ENCODE measurements at places on chromosomes 3 and 15. TPM values are rescaled to one million over a fixed set of nuclear protein-coding genes. Genes with fewer than 3 reads are reported as not detected.

PP2D1 gene
- polyA plus RNA-seq, result 0.36 TPM

ADIPOQ gene
- 0.03 TPM for polyA plus RNA-seq

CAMK1 gene
- polyA plus RNA-seq, result 22.8 TPM

HTR3E gene
- not detected for polyA plus RNA-seq

PDIA5 gene
- polyA plus RNA-seq, result 25.9 TPM

HIGD2B gene
- not detected for polyA plus RNA-seq

SHISA5 gene
- polyA plus RNA-seq, result 101 TPM

DNA sequence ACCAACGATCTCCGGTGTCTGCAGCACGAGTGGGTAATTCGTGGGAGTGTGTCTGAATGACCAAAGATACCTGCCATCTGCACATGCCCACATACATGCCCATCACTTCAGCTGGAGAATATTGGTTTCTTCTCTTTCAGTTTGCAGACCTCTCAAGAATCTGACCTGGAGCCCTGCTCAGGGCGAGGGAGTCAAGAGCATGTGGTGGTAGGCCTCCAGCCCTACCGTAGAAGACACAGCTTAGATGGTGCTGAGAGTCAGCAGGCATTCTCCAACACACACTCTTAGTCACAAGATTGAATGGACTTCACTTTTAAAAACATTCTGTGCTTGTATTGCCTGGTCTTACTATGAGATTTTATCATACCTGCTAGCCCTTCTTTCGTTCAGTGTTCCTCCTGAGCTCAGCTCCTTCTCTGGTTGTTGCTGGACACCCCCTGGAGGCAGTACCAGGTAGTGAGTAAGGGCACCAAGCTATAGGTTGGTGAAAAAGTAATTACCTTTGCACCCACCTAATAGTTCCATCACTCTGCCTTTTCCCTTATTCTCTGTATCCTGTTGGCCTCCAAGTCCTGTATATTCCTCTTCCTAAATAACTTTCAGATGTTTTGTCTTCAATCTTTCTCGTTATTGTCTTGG, 252.0 kb downstream of the CACNA2D3 start:
- DNase-seq, result no peak

GRCh38 chr3:171387062-171387461, 73.1 kb downstream of the TNIK start:
- no peak for DNase-seq

- DNase-seq, result no peak
These were observed 4.4 kb downstream of the TMOD2 start for GRCh38 chr15:51755790-51756189.

- DNase-seq, result no peak
These were observed 245.6 kb upstream of the PEX5L start for GRCh38 chr3:180282386-180282785.

DNA sequence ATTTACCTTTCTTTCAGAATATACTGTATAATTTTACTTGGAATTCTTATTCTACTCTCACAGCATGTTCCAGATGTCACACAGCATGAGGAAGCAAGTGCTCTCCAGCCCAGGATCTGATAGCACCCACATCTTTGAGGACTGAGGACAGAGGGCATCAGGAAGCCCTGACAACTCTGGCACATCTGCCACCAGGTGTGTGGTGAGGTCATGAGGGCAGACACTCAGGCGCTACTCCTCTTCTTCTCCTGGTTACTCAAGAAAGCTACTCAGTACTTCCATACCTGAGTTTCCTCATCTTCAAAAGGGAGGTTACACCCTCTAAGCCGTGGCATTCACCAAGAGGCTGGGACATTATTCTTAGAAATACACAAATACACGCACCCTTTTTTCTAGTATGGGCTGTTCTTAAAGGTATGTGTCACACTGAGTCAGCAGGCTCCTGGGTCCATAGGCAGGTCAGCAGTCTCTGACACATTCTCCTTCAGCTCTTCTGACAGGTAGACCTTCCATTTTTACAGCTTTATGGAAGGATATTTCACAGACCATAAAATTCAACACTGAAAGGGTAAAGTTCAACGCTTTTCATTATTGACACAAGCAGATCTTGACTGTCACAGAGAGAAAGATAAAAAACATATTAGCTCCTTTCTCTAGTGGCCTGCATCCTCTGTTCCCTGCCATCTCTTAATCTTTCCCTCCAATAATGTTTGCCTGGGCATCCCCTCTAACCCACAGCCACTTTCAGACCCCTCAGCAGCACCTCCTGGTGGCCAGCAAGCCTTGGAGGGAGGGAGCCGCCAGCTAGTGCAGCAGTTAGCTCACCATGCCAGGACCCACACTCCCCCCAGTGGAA, 103.2 kb upstream of the TJP1 start:
- DNase-seq, result peak; percentile 67

GRCh38 chr15:34804113-34804512, 8.8 kb upstream of the ACTC1 start:
- no peak for DNase-seq

DNA sequence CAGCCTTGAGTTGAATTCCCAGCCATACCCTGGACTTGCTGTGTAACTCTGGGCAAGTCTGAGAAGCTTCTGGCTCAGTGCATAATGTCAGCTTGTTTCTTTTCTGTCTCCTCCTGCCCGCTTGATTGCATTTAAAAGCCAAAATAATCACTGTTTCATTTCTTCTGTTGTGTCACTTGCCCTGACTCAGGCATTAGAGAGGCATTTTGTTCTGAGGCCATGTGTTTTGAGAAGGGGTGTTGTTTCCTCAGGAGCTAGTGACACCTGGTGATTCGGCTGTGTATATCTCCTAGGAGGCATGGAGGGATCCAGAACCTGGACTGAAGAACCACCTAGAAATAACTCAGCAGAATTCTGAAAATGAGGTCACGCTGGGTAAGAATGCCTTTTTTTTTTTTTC, 16.0 kb downstream of the WDR73 start:
- DNase-seq, result no peak

GRCh38 chr15:72044956-72045355, 73.0 kb downstream of the MYO9A start:
- no peak for DNase-seq

- peak; percentile 69 for DNase-seq
These were observed 316.3 kb downstream of the OXSM start for GRCh38 chr3:26106228-26106627.

DNA sequence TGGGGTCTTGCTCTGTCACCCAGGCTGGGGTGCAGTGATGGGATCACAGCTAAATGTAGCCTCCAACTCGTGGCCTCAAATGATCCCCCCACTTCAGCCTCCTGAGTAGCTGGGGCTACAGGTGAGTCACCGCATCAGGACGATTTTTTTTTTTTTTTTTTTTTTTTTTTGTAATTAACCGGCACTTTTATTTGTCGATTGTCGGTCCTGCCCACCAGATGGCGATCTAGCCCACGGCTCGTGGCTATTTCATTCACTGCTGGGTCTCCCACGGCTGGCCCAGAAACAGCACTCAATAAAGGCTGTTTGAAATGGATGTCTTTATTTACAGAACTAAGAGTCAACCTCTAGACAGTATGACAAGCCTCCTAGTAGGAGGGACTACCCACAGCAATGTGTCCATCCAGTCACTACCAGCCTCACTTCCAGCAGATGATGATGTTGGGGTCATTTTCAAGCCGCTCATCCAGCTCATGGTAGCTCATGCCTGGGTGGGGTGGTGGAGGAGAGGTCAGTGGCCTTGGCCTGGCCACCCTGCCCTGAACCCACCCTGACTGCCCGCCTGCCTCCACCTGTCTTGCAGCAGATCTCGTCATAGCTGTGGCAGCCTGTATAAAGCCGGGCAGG, 1.8 kb upstream of the ZMYND10 start:
- no peak for DNase-seq

DNA sequence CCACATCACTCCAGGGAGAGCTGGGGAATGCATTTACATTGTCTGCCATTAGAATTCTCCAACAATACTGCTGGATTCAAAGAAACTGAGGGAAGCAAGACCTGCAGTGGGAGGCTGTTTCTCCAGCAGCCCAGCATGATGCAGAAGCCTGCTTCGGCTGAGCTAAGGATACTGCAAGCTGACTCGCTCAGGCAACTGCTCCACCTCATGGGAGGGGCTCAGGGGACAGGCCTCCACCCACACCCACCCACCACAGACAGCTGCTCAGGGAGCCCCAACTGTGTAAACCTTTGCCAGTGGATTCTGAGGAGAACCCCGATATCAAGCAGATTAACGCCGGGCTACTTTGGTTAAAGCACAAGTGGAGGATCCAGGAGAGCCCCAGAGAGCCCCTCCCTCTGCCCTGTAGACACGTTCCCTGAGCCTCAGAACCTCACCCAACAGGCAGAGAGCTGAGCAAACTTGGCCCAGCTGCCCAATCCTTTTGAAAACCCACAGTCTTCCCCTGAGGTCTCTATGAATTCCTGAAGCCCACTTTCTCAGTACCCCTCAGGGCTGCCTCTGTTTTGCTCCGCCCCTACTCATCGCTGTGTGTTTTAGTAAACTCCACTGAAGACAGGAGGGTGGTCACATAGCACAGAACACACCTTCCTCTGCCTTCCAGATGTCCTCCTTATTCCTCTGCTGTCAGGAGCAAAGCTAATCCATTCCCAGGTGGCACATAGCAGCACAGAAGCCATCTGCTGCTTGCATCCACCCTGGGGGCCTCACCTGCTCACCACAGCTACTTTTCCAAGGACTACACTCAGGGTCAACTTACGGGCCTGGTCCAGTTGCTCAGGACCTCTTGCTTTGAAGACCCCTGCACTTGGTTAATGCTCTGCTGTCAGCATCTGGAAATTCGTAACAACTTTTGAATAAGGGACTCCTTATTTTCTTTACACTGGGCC, 269.0 kb downstream of the ABHD5 start:
- DNase-seq, result no peak

DNA sequence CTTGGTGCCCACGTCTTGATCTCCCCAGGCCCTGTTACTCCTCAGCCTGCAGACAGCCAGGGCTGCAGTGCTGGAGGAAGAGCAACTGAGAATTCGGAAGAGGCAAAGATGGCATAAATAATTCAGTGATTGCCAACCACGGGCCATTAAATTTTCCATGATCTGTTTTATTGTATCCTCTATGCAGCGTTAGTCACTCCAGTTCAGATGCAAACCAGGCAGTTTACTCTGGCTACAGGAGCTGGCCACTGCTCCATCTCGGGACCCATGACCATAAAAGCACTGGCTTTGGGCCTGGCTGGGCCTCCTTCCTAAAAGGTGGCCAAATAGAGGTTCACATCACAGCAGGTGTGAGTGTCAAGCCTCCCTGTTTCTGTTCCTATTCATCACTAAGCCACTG, 137.6 kb upstream of the TLE3 start:
- DNase-seq, result no peak

DNA sequence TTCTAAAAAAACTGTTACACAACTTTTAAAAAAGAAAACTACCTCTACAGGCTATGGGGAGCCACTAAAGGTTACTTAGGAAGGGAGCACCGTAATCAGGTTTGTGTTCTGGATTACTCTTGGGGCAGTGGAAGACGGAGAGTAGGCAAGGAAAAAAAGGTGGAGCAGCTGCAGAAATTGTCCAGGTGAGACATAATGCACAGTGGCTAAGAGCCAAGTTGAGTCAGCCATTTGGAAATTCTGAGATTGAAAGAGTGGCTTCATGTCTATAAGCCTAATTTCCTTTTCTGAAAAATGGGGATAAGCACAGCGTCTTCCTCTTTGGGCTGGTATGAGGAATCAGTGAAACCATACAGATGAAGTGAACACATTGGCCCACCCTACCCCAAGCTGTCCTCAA, 195.2 kb downstream of the CADPS start:
- DNase-seq, result no peak

DNA sequence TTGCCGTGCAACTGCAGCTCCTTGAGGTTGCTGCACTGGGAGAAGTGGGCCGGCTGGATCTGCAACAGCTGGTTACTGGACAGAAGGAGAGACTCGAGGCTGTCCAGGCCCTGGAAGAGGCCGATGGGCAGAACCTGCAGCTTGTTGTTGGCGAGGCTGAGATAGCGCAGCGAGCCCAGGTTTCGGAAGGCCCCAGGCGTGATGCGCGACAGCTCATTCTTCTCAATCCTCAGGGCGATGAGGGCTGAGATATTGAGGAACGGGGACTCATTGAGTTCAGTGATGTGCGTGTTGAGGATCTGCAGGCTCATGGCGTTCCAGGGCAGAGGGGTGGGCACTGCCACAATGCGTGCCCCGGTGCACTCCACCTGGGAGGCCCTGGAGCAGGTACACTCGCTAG, 9.0 kb downstream of the LRRC15 start:
- no peak for DNase-seq

DNA sequence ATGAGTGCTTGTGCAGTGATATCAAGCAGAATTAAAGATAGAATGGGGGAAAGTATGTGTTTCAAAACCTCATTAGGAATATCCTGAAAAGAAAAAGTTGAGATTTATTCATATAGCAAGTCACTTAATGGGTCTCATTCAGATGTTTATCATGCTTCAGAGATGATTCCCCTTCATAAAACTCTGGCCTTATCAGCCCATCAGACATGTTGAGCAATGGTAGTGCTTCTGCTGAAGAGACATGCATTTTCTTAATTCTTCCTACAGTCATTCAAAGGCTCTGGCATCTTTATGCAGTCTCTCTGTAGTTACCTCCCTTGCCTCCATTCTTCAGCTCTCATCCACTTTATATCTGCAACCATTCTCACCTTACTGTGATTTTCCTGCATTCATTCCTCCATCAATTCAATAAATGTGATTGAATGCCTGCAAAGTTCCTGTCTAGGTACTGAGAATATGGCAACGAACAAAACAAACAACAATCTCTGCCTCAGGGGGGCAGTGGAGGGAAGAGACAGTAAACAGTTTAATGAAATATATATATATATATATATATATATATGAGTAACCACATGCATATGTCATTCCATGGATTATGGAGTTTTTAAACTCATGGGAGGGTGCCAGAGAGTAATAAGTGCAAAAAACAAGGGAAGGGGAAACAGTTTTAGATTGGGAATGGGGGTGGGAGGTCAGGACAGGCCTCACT, 138.5 kb downstream of the NECTIN3 start:
- DNase-seq, result no peak

DNA sequence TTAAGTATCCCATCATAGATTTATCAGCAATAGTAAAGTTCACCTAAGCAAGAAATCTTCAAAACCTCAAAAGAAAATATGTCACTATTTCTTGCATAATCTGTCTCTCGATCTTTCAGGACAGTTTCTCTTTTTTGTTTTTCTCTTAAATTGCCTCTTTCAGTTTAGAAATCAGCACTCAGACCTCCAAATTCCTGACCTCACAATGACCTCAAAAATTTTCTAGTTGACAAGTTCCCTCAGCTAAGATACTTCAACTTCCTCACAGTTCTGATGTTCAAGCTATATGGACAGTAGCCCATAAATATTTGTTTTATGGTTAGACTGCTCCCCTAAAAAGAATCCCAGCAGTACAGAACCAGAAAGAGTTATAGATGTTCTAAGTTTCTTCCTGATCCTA, 24.1 kb downstream of the SLC24A5 start:
- no peak for DNase-seq

- DNase-seq, result no peak
These were observed 165.3 kb upstream of the BHLHE40 start for GRCh38 chr3:4813909-4814304.

Measured in renal pelvis (tissue), 12 donors.